ENCODE measurements at places on chromosomes 3 and 15.

DNA sequence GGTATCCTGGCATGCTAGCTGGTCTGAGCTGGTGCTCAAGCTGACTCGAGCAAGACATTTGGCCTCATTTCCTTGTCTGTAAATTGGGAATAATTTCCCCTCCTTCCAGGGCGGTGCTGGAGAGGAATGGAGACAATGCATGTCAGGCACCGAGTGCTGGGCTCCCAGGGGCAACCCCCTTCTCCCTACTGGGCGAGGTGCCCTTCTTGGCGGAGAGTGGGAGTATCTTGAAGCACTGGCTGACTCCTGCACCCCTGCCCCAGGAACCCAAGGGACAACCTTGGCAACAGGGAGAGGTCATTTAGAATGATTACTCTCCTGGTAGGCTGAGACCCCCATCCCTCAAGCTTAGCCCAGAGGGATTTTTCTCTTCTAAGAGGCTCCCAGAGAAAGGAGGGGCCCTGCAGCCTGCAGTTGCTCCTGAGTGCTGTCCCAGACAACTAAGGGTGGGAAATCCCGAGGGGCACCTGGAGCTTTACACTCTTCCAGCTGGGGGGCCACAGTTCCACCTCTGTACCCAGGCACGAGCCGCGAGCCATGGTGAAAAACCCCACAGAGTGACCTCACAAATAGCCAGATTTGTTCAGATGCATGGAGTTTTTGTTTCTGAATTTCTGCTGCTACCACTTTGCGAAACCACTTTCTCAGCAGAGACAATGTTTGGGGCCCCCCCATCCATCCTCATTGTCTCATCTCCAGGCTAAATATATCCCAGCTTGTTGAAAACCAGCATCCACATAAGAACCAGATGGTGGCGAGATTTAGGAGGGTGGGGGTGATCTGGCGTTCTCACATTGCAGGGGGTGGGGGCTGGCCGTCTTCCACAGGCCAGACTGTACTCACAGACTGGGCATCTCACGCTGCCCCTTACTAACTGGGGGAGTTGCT is 44.8 kb downstream of the ABTB1 start:
- DNase-seq, result no peak

DNA sequence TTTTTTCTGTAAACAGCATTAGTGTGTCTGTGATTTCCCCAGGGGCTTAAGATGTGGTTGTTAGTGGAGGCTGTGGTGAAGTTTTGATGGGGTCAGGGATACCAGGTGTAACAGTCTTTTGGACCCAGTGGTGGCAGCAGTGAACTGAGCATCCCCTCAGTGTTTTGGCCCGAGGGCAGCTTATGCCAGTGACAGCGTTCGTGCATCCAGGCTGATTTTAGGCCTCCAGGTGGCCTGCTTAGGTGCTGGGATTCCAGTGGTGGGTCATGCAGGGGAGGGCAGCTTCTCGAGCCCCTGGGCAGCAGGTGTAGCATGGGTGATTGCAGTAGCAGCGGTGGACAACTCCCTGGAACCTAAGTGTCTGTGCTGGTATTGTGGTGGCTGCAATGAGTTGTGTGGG is 29.2 kb downstream of the STT3B start:
- DNase-seq, result no peak

- DNase-seq, result no peak
Observed at GRCh38 chr3:143707848-143708247, 140.4 kb downstream of the SLC9A9 start.

GRCh38 chr3:12178091-12178820 is 19.5 kb upstream of the TIMP4 start:
- DNase-seq, result no peak

DNA sequence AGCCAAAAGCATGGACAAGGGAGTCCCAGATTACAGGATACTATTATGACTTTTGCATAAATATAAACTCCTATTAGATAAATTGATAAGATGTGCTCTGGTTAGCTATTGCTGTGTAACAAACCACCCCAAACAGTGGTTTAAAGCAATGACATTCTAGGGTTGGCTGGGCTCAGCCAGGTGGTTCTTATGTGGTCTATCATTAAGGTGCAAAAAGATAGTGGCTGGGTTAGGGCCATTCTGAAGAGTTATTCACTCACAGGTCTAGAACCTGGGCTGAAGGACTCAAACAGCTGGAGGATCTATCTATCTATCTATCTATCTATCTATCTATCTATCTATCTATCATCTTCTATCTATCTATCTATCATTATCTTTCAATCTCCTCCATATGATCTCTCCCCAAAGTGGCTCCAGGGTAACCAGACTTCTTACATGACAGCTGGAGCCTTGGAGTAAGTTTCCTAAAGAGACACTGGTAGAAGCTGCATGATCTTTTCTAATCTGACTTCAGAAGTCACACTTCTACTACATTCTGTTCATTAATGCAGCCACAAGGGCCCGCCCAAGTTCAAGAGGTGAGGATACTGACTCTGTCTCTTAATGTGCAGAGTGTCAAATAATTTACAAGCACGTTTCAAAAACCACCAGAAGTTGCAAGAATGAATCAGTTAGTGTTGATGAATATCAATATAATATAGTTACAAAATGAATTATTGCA is 74.9 kb upstream of the XCR1 start:
- no peak for DNase-seq

DNA sequence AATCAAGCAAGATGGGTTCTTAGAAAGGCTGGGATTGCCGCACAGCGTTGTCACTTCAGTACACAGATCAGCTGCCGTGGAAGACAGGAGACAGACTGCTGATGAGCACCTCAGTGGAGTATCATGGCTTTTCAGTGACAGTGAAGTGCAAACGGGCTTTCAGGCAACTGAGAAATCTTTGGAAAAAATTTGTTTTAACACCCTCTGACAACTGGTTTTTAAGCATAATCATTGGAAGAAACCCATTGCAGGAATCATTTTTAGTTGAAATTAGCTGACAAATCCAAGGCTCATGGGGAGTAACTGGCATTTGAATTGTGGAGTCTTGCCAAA is 418.8 kb downstream of the OTOL1 start:
- no peak for DNase-seq

- peak; percentile 45 for DNase-seq
Observed at GRCh38 chr15:63896336-63897115, 62.8 kb upstream of the HERC1 start.

GRCh38 chr3:37825744-37826400 is 35.8 kb upstream of the CTDSPL start:
- no peak for DNase-seq

DNA sequence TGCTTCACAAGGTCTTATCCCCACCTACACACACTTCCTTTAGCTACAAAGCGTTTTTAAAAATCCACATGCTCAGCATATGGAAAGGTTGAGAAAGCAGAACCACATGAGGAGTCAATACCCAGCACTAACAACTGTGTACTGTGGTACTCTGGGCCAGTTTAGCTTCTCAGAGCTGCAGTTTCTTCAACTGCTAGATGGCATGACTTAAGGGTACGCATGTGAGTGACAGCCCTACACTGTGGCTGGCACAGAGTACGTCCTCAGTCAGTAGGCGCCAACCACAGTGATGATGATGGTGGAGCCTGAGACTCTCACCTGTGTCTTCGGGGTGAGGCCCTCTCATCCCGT is 17.4 kb downstream of the CCDC12 start:
- no peak for DNase-seq

- DNase-seq, result no peak
Observed at GRCh38 chr3:123792473-123793201, 91.5 kb downstream of the MYLK start.

- DNase-seq, result no peak
Observed at GRCh38 chr3:133463347-133463860, 63.5 kb downstream of the BFSP2 start.
